CMK (cell line): ENCODE measurements at places on chromosomes 7 and 10.

DNA sequence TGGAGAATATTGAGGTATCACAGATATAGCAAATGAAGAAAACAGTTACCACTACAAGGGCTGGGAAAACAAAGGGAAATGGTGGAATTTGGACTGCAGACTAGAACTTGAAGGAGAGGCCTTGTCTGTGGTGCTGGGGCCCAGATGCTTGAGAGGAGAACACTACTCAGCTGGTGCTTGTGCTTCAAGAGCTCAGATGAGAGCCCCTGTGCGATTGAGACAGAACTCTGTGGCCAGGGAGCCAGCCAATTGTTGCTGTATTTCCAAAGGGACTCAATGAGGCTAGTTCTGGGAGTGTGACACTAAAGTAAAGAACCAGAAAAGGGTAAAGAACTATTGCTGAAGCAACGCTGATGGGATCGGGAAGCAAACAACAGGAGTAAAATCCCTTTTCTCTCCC is 406.5 kb upstream of the SEMA3D start:
- DNase-seq = no peak

- DNase-seq = no peak
Observed at GRCh38 chr10:17209302-17209701, 7.8 kb upstream of the TRDMT1 start.

GRCh38 chr7:127943541-127944521 is 87.4 kb downstream of the LRRC4 start:
- no peak for DNase-seq

DNA sequence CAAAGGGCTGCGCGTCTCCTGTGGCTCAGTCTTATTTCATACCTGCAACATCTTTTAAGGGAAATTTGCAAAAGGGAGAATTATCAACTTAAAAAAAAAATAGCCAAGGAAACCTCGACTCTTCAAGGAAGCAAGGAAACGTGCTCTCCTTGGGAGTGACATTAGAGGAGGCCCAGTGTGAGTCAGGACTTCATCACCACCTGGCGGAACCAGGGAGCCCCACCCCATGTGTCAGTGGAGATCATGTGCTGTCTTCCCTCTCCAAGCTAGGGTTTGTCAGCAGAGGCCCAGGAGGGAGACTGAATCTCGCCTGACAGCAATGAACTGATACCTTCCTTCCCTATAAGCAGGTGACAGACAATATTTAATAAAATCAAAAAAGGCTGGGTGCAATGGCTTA is 28.9 kb downstream of the POR start:
- no peak for DNase-seq

- no peak for DNase-seq
Observed at GRCh38 chr10:58019863-58020537, 247.7 kb downstream of the IPMK start.

GRCh38 chr7:112238852-112239610 is 32.5 kb downstream of the ZNF277 start:
- no peak for DNase-seq

- no peak for DNase-seq
Observed at GRCh38 chr10:493391-494148, 195.9 kb downstream of the DIP2C start.

GRCh38 chr7:46440186-46440585 is 519.1 kb upstream of the IGFBP3 start:
- no peak for DNase-seq

DNA sequence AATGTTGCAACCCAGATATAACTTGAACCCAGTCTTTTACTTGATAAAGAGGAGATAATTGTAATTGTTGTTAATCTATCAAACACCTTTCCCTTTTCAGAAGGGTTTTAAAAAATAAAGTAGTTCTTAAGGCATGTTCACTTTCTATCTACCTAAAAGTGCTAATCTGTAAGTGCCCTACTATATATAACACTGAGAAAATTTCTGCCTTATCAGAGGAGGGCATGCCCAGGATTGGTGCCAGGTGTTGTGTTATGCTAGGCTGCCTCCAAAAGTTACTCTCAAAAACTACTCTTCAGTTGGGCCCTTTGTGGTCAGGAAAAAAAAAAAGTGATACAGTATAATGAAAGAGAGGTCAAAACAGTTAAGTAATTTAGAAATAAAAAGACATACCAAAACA is 36.3 kb downstream of the SMNDC1 start:
- DNase-seq = no peak

DNA sequence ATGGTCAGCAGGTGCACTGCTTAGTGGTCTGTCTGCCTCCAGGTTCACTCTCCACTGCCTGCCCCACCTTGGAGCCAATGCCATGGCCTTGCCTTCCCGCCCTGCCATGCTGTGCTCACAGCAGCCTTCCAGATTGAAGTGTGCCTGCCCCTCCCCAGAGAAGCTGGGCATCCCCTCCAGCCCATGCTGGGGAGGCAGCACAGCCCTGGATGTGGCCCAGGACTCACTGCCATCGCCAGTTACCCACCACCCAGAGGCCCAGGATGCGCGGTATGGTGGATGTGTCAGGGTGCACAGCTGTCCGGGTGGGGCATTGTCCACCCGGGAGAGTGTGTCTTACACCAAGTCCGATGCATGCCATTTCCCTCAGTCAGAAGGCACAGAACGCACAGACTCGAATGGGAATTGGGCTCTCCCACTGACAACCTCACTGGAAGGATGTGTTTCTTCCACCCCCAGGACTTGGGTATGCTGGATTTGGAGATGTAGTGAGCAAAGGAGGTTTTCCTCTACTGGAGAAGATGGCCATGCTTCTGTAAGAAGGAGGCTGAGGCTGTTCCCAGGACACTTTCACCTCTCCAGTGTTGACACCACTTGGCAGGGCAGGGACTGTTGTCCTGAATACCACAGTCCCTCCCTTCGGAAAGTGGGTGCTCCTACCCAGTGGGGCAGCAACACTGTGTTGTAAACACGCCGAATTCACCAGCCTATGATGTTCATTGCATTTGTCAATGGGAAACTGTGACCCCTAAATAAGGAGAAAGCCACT is 122.0 kb downstream of the ADARB2 start:
- no peak for DNase-seq
